Stimulated activated CD4-positive, alpha-beta T cell treated with anti-CD3 and anti-CD28 coated beads, Interleukin-1b, Interleukin-23, amount 100 ng/mL, for 24 hours (primary cell): ENCODE measurements at places on chromosomes 2 and 18.

- DNase-seq = no peak
Measured at GRCh38 chr18:64380117-64380516, 231.2 kb upstream of the LINC00305 start.

DNA sequence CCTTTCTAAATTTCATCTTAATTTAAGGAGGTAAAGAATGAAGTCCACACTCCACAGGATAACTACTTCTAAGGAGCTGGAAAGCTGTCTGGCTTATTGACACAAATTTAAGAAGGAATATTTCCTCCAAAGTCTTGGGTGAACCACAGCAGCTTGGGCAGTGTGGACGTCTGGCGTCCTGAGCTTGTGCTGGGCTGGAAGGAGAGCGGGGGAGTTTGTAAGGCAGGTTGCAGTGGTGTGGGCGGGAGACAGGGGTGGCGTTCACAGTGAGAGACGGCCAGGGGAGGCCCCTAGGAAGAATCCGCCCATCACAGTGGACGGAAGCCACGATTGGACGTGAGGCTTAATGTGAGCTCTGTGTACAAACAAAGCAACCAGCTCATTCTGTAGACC, 25.7 kb downstream of the ADI1 start:
- DNase-seq = no peak

GRCh38 chr2:201942531-201942930, 91.1 kb upstream of the FZD7 start:
- DNase-seq = no peak

GRCh38 chr2:105038383-105039061, 653 bp downstream of the MRPS9 start:
- DNase-seq = no peak

DNA sequence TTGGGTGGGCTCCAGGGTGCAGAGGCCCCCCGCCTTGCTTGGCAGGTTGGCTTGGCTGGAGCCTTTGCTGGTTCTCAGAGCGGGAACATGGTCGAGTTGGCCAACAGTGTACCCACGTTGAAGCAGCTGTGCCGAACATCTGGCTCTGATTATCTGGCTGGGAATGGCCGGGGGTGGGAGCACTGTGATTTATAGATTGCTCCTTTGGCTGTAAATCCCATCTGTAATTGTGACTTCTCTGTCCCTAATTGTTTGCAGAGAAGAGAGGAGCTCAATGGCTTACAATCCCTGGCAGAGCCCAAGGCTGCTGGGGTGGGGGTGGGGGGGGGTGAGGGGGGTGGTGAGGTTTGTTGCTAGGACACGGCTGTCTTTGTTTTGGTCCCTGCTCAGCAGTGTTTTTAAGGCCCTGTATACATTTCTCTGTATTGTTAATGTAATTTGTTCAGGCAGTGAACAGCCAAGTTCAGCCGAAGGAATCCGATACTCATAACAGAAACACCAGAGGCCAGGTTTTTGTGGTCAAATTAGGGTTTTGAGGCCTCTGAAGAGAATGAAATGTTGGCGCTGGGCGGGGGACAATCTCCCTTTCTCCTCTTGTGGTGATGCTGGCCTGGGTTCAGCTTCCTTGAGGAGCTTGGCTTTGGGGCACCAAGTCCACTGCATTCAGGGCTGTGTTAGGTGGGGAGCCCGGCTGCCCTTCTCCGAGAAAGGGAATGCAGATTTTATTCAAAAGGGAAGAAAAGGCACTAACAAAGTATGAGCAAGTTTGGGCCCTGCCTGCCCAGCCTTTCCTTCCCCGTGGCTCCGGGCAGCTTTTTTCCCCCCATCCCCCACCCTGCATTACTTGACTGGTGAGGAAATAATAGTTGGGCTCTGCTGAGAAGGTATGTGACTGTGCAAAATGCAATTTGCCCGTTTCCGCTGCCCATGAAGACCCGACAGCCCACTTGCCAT, 82.5 kb downstream of the TCF7L1 start:
- no peak for DNase-seq

- DNase-seq = no peak
Measured at GRCh38 chr2:43559391-43560230, 36.2 kb downstream of the THADA start.
